SK-N-SH (cell line): ENCODE measurements at places on chromosomes 2 and 18.

- no peak for DNase-seq
These were observed 22.1 kb upstream of the OTOS start for GRCh38 chr2:240162531-240162930.

DNA sequence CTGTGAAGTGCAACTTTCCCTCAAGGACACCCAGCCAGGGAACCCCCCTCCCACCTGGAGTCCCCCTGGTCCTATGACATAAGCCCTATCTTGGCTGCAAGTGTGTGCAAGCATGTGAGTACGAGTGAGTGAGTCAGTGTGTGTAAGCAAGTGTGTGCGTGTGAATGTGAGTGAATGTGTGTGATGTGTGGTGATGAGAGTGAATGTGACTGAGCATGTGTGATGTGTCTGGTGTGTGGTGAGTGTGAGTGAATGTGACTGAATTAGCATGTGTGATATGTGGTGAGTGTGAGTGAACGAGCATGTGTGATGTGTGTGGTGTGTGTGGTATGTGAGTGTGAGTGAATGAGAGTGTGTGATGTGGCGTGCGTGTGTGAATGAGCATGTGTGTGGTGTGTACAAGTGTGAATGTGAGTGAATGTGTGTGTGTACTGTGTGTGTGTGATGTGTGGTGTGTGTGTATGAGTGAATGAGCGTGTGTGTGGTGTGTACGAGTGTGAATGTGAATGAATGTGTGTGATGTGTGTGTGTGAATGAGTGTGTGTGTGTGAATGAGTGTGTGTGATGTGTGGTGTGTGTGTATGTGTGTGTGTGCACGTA, 68.8 kb upstream of the SMAD7 start:
- no peak for DNase-seq

DNA sequence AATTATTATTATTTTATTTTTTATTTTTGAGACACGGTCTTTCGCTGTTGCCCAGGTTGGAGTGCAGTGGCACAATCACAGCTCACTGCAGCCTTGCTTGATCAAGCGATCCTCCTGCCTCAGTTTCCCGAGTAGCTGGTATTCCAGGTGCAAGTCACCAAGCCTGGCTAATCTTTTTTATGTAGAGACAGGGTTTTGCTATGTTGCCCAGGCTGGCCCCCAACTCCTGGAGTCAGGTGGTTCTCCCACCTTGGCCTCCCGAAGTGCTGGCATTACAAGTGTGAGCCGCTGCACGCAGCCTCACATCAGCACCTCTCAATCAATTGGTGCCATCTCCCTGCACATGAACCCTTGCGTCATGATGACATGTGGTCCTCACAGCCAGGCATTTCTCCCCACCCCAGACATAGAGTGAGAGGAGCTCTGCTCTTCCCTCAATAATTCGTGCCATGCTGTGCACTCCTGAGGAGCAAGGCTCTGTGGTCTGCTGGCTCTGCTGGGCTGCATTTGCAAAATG, 5.9 kb downstream of the INPP5D start:
- no peak for DNase-seq

GRCh38 chr2:7844414-7844965, 837.4 kb upstream of the ID2 start:
- no peak for DNase-seq

- no peak for DNase-seq
These were observed 940.4 kb downstream of the ERBB4 start for GRCh38 chr2:211598238-211598637.
